ENCODE measurements at places on chromosomes 11 and 22.

- no peak for DNase-seq
Measured at GRCh38 chr11:64058494-64058893, 22.8 kb downstream of the FLRT1 start.

GRCh38 chr11:101914341-101914737 lies 471 bp upstream of the CEP126 start:
- DNase-seq: no peak

GRCh38 chr22:20847318-20847822 lies 11.2 kb downstream of the PI4KA start:
- no peak for DNase-seq

DNA sequence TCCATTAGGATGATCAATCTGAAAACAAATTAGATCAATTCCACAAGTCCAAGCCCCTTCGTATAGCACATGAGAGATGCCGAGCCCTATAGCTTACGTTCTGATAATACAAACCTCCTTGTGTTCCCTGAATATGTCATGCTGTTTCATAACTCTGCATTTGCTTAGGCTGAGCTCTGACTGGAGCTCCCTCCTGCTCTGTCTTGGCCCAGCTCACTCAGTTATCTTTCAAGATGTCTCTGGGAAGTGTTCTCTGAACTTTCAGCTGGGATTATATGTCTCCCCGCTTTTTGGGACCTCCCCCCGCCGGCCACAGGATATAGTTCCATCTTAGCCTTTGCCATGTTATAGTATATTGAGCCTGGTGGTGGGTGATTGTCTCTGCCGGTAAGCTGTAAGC lies 44.0 kb downstream of the FDX1 start:
- DNase-seq: no peak

DNA sequence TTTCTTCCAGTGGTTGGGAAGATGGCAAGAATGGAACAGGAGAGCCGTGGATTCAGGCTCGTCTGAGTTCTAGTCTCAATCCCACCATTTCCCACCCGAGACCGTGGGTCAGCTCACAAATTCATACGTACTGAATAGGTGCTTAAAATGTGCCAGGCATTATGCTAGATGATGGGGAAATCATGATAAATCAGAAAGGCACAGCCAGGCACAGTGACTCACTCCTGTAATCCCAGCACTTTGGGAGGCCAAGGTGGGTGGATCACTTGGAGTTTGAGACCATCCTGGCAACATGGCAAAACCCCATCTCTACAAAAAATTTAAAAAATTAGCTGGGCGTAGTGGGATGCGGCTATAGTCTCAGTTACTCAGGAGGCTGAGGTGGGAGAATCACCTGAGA lies 7.1 kb downstream of the TRIOBP start:
- DNase-seq: no peak
